Foreskin keratinocyte (primary cell): ENCODE measurements at places on chromosomes 7 and 10.

GRCh38 chr7:104767826-104768536 lies 246.0 kb upstream of the KMT2E start:
- no peak for DNase-seq

DNA sequence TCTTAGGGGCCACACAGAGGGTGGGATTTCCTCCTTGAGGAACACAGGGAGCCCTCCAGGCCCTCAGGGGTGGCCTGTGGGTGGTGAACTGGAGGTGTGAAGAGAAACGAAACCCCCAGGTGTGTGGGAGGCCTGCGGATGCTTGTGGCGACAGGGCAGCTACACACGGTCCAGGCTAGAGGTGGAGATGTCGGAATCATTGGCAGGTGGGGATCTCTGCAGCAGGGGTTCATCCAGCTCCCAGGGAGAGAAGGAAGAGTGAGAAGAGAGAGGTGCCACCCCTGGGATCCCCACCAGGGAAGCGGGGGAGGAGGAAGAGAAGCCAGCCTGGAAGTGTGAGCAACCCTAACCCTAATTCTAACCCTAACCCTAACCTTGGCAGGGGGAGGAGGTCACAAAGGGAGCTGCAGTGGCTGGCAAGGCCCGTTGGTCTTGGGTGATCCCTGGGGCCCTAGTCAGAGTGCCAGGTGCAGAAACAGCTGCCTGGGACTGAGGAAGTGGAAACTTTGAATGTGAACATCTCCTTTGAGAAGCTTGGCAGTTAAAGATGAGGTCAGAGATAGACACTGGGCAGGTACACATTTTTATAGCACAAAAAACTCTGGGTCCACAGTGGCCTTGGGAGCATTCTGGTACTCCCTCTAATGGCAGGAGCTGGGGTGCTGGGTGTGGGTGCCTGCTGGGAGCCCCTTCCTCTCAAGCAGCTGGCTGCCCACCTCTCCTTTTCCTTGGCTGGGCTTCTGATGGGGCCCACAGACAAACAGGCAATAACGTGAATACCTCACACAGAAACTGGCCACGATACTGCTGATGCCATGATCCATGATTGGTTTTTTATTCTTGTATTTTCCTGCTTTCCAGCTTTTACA lies 6.8 kb upstream of the AEBP1 start:
- no peak for DNase-seq

- no peak for DNase-seq
These were observed 304.2 kb downstream of the RNLS start for GRCh38 chr10:88278912-88279311.

DNA sequence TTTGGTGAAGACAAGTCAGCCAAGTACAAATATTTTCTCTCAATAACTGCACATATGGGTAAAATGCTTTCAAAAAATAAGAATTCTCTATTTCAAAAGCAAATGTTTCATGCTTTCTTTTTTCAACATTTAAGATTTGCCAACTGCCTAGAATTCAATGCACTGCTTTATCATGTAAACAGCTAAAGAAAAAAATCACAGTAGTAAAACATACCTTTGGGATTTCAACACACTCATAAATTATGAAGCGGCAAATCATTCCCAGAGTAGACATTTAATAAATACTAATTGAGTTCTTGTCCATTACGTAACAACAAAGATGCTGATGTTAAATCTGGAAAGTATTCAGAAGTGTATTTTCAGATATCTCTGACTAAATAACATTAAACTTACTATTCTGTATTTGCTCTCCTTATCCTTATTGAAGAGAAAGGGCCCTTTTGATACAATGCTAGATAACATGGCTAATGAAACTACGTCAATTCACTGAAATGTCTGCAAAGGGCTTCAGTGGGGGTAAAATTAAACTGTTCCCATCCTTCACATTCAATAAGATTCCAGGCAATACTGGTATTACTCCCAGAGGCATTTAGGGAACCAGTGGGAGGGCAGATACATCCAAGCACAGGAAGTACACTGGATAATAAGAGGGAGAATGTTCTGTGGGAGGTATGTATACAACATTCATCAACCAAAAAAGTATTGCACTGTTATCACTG lies 13.9 kb downstream of the NAPEPLD start:
- no peak for DNase-seq

GRCh38 chr7:26928703-26929347 lies 64.4 kb upstream of the SKAP2 start:
- no peak for DNase-seq

DNA sequence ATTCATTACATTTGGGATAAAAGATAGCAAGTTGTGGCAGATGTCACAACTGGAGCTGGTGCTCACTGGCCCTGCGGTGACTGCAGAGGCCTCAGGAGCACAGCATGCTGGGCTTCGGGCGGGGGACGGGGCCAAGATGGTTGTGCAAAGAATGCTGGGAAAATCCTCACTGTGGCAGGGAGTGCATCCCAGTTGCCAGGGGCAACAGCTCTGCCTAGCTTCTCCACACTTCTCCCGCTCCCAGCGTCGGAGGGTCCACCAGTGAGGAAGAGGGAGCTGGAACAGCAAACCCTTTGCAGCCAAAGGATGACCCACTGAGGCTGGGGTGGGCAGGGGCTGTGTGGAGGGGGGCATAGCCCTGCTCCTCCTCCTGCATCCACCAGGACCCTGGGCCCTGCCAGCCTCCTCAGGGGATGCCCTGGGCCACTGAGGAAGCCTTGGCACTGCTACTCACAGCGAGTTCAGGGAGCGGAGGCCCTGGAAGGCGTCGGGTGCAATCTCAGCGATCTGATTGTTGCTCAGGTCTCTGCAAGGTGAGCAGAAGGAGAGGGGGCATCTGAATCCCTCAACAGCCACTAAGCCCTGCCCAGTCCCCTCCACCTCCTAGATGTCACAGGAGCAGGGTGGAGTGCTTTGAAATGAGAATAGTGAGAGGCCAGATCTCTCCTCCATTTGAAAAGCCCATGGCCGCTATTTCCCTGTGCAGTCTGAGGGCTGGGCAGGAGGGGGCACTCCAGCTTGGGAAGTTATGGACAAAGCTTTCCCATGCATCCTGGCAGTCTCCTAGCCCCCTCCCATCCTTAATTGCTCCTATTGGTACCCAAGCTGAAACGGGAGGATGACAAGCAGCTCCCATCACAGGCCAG lies 126.5 kb downstream of the SLIT1 start:
- DNase-seq, result no peak
